Amniotic stem cell (primary cell): ENCODE measurements at places on chromosomes 13 and 19.

DNA sequence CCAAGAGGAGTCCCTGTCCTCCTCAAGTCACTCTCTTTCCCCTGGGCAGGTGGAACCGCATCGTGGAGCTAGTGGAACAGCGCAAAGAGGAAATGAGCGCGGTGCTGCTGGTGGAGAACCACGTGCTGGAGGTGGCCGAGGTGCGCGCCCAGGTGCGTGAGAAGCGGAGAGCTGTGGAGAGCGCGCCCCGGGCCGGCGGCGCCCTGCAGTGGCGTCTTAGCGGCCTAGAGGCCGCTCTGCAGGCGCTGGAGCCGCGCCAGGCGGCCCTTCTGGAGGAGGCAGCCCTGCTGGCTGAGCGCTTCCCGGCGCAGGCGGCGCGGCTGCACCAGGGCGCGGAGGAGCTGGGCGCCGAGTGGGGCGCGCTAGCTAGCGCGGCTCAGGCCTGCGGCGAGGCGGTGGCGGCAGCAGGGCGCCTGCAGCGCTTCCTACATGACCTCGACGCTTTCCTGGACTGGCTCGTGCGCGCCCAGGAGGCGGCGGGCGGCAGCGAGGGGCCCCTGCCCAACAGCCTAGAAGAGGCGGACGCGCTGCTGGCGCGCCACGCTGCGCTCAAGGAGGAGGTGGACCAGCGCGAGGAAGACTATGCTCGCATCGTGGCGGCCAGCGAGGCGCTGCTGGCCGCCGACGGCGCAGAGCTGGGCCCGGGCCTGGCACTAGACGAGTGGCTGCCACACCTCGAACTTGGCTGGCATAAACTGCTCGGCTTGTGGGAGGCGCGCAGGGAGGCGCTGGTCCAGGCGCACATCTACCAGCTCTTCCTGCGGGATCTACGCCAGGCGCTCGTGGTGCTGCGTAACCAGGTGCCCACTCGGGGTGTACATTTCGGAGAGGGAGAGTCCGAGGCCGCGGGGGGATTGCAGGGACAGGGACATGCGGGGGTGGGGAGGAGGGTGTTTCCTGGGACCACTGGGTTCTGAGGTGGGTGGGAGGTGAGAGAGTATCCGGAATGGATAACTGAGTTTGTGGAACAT, 52.8 kb downstream of the SPTBN4 start:
- no peak for DNase-seq

- no peak for DNase-seq
Observed at GRCh38 chr19:18001777-18002345, 6.1 kb upstream of the ARRDC2 start.

DNA sequence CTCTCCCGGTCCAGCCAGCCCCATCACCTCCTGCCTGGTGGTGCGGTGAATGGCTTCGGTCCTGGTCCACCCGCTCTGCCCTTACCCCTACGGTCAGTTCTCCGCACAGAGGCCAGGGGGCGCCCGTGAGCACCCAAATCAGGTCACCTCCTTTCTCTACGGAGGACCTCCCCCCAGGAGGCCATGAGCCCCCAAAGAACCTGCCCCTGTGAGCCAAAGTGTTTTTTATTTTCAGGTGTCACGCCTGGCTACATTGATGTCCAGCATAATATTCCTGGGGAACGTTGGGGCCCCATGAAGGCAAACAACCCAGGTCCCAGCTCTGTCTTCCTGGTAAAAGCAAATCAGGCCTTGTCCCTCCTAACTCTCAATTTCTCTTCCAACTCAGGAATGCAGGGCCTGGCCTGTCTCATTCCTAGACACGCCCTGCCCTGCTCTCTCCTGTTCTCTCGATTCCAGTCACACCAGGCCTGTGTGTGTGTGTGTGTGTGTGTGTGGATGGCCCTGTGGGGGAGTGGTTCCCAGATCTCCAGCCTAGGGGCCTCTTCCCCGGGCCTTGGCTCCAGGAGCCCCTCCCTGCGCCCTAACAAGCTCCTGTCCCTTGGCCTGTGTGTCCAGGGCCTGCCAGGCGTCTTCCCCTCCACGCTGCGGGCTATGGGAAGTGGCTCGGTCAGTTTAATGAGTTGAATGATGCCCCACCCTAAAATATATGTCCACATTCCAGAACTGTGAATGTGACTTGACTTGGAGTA, 9.7 kb upstream of the GIPC1 start:
- peak; percentile 34 for DNase-seq

DNA sequence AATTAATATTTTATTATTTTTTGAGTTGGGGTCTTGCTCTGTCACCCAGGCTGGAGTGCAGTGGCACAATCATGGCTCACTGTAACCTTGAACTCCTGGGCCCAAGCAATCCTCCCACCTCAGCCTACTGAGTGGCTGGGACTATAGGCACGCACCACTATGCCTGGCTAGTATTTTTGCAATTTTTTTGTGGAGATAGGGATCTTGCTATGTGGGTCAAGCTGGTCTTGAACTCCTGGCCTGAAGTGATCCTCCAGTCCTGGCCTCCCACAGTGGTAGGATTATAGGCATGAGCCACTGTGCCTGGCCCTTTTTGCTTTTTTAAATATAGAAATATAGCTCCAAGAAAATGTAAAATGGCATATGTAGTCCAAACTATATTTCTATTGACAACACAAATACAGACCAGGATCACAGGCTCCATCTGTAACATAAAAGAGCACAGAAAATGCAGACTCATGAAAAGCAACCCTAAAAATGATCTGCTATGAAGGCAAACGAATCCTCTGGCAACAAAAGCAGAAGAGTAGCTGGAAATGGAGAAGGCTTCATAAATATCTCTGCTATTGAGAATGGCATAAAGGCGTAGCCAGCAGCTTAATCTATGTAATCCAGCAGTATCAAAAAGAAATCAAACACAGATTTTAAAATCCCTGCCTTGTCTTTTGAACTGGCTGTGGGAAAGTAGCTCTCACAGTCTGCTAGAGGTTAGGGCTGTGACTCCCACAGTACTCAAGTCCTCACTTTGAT, 200.6 kb downstream of the LHFPL6 start:
- DNase-seq = no peak

DNA sequence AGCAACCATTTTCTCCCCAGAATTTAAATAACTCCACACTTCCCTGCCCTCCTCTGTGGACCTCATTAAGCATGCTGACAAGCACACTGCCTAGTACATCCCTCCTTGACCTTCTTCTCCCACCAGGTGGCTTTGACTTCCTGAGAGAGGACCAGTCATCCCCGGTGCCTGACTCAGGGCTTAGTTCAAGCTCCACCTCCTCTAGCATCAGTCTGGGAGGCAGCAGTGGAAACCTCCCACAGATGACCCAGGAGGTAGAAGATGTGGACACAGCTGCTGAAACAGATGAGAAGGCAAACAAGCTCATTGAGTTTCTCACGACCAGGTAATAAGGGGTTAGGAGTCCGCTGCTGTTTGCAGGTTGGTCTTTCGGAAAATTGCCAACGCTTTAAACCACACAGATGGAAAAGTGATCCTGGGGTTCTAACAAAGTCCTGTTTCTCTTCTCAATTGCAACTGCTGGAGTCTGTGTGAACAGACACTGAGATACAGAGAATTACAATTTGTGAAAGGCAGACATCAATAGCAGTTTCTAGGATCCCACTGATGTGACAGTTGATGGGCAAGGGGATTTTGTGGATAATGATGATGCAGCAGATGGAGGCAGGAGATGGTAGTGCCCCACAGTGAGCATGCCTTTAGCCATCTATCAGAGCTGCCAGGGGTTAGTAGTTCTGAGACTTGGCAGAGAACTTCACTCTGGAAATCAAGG, 86.7 kb downstream of the ZAR1L start:
- no peak for DNase-seq

GRCh38 chr19:53903055-53903680, 5.9 kb upstream of the CACNG7 start:
- peak; percentile 40 for DNase-seq

GRCh38 chr13:67943116-67943515, 713.0 kb upstream of the PCDH9 start:
- DNase-seq = no peak

GRCh38 chr19:19540064-19540714, 2.1 kb downstream of the CILP2 start:
- DNase-seq = no peak

- DNase-seq = no peak
Observed at GRCh38 chr13:50932091-50932490, 22.5 kb downstream of the RNASEH2B start.

- DNase-seq = no peak
Observed at GRCh38 chr19:49336482-49337266, 1.5 kb downstream of the CD37 start.

DNA sequence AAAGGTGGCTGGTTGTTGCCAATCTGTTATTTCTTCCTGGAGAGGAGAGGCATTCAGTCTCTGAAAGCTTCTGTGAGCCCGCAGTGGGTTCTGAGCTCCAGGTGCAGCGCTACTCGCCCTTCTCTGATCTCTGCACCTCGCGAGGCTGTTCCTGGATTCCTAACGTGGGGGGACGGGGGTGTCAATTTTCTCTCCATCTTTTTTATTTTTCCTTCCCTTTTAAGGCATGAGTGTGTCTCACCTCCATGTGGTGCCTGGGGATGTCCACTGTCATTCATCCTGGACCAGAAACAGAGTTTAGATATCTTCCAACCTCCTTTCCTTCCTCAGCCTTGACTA, 626 bp downstream of the ZNF233 start:
- no peak for DNase-seq

GRCh38 chr13:108200781-108201398, 14.4 kb downstream of the LIG4 start:
- no peak for DNase-seq

DNA sequence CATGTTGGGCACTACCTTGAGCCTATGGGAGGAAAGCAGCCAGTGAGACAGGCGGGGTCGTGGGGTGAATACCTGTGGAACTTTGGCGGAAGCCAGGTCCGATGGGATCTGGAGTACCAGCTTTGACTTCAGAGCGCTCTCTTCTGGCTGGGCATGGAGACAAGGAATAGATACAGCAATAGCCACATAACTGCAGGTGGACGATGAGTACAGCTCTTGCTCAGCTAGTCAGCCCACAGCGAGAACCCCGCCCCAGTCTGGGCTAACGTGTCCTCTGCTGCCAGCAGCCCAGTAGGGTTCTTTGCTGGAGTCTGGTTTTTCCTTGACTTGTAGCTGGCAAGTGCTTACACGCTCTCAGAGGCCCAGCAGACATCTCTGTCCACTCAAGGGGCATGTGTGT, 83.4 kb downstream of the SIPA1L3 start:
- no peak for DNase-seq

DNA sequence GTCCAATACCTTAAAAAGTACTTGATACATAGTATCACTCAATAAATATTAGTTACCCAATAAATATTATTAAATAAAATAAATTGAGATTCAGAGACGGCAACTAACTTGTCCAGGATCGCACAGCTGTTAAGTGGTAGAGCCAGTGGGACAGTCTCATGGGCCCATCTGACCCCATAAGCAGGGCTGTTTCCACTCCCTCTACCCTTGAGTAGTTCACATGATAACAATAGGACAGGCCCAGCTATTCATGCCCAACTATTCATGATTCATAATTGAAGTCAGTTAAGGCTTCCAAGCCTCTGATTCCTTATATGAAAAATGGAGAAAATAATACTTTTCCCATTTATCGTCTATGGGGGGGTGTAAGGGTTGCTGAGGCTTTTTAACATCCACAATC, 78.2 kb downstream of the C13orf42 start:
- DNase-seq = no peak

- no peak for DNase-seq
Observed at GRCh38 chr19:58566989-58567388, 6.1 kb downstream of the MZF1 start.

DNA sequence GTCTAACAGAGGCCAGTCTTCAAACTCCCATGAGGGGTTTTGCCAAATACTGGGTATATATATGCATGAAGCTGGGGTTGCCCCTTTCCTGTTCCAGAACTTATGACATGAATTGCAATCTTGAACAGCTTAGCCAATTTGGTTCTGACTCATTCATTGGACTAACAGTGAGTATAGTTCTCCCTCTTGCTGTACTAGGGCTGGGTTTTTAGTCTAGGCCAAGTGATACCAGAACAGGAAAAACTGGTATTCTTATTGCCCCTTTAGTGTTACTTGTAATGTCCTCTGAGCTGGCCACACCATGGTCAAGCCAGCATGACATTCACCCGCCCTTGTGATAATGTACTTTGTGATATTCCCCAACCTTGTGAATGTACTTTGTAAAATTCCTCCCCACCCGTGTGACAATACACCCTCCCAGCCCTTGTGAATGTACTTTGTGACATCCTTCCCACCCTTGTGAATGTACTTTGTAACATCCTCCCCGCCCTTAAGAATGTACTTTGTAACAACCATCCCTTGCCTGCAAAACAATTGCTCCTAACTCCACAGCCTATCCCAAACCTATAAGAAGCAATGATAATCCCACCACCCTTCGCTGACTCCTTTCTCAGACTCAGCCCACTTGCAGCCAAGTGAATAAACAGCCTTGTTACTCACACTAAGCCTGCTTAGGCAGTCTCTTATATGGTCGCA, 26.9 kb downstream of the ZNF846 start:
- DNase-seq = no peak

- DNase-seq = no peak
Observed at GRCh38 chr19:3110126-3110825, 16.1 kb downstream of the GNA11 start.

- no peak for DNase-seq
Observed at GRCh38 chr13:113836768-113837559, 26.9 kb downstream of the GAS6 start.

DNA sequence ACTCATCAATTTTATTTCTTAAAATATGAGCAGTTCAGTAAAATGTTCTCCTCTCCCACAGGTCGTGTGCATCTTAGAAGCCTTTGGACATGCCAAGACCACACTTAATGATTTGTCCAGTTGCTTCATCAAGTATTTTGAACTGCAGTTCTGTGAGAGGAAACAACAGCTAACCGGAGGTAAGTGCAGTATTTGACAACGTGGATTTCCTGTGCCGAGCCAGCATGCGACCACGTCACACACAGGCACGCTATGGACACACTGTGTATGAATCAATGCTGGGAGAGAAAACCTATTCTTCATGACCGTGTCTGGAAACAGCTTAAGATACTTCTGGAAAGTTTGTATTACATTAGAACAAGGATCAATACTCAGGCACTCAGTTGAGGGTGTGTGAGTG, 268.5 kb downstream of the MYO16 start:
- no peak for DNase-seq

- no peak for DNase-seq
Observed at GRCh38 chr13:66748712-66749111, 481.4 kb downstream of the PCDH9 start.

- DNase-seq = no peak
Observed at GRCh38 chr19:33194886-33195644, 935 bp downstream of the LRP3 start.

DNA sequence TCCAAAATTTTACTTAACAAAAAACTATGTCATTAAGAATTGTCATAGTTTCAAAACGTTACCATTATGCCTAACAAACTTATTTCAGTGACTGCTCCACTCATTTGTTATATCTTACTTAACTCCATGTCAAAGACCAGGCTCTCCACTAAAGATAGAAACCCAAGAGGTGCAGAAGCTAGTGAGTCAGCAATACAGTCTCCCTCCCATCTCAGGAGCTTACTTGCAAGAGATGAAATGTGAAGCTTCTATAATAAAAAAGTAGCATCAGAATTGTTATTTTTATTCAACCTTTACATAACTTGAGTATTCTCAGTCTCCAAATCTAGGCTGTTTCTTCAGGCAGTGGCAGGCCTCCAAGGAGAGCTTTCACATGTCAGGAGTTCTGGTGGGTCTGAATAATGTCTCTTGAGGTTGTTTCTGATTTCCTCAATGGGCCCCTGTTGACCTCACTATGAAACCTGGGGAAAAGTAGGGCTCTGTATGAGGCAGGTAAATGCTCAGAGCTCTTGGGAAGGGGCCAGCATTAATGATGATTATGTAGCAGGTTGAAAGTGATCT, 242.0 kb downstream of the NDFIP2 start:
- no peak for DNase-seq
